ENCODE measurements at places on chromosomes 3 and 15.

DNA sequence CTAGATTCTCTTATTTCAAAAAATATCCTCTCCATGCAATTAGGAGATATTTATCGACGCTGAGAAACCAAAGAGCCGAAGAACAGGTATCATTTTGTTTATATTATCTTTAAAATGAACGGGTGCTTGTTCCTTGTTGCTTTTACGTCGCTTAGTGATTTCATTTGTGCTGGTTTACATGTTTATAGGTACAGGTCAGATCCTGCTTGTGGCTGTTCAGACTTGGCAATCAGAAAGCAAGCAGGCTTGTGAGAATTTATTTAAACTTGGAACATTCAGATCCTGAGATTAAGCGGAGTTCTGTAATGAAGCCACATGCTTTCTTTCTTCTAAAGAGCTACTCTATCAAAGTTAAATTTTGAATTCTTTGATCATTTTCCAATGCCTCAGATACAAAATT, 43.0 kb upstream of the ATP2C1 start:
- DNase-seq = peak; percentile 35

GRCh38 chr3:112681822-112682325, 40.9 kb upstream of the CCDC80 start:
- DNase-seq = peak; percentile 53

- DNase-seq = peak; percentile 73
Measured at GRCh38 chr3:150458001-150458400, 49.9 kb downstream of the TSC22D2 start.

DNA sequence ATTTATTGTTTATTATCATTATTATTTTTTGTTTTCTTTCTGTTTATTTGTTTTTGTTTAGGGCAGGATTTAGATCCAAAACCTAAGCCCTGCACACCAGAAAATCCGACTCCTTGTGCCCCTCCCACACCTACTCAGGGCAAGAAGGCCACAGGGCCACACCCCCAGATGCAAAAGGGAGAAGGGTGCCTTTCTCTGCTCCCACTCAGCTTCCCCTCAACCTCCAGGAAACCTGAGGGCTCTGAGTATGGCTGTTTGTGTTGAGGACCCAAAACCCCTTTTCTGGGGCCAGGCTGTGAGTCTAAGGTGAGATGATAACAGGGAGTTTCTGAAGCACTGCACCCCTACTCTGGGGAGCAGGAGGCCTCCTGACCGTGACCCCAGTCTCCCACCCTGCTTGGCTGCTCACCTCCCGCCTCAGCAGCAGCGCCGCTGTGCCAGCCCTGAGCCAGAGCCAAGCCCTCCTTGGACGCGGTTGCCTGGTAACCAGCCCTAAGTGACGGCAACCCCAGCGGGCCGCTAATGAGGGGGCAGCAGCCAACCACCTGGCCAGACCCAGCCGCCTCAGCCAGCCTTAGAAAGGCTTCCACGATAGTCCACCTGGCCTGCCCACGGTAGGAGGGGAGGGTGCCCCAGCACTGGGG, 6.4 kb upstream of the C15orf39 start:
- no peak for DNase-seq

DNA sequence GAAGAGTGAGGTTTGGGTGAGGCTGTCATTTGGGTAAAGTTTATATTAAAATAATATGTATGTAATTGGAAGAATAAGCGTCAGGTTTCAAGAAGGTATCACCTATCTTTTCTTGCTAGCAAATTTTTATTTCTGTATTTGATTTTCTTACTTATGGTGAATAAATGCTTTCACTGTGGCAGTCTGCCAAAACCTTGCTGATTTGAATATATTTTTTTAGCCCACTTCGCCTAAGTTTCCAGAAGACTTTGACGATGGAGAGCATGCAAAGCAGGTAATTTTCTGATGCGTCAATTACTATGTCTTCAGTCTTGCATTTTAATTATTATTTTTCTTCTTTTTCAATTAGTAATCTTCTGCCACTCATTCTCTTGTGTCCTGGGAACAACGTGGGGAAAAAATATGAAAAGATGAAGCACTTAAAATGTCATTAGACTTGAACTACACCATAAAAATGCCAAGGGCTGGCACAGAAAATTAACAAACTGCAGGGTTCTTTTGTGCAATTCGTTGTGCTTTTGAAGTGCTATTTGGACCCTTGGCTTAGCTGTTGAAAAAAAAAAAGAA, 40.4 kb downstream of the SRP14 start:
- DNase-seq = no peak

DNA sequence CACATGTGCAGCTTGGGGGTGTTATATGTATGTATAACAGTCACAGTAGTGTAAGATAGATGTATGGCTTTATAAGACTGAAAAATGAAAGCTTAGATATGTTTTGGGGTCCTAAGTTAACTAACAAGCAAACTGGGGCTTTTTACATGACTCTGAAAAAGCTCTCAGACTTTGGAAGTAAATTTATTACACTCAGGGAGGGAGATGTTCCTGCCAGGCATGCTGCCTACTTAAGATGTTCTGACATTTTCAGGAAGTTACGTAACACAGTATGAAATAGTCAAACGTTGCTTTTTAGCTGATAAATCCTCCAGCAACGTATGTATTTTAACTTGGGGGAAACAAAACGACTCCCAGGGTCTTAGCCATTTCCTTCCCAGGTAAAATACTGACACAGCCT, 1.7 kb upstream of the IFT57 start:
- DNase-seq = peak; percentile 81

- peak; percentile 57 for DNase-seq
Measured at GRCh38 chr3:45100981-45101407, 45.2 kb downstream of the CDCP1 start.

DNA sequence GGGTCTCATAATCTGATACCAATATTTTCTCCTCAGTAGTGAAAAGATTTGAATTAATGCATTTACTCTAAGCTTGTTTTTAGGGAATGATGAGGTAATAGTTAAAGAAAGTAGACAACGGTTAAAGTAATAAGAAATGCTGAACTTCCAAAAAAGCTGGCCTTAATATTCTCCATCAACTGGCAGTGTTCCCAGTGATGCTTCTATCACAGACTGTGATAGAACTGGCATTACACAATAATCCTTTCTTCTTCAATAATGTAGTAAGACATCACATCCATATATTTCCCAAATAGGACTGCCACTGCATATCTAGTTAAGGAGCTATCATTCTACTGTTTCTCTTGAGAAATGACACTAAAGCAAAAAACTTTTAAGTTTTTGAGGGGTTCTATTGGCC, 188.7 kb downstream of the IL5RA start:
- DNase-seq = no peak

- DNase-seq = no peak
Measured at GRCh38 chr3:34305266-34305665, 506.8 kb downstream of the PDCD6IP start.

GRCh38 chr3:21754839-21755238, 3.8 kb upstream of the ZNF385D start:
- no peak for DNase-seq

DNA sequence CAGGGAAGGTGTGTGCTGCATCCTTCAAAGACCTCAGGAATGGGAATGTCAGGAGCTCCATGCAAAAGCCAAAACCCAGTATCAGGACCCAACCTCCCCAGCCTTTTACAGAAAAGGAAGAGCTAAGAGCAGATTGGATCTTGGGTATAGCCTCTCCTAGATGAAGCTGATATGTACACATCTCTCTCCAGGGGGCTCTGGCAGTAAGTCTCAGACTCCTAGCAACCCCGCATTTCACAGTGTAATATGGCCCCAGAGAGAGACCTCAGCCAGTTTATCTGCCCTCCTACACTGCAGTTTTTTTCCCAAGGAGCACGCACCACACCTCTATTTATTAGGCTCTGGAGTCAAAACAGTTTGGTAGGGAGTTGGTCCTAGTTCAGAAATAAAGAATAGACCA, 88.2 kb downstream of the RBPMS2 start:
- DNase-seq = no peak

DNA sequence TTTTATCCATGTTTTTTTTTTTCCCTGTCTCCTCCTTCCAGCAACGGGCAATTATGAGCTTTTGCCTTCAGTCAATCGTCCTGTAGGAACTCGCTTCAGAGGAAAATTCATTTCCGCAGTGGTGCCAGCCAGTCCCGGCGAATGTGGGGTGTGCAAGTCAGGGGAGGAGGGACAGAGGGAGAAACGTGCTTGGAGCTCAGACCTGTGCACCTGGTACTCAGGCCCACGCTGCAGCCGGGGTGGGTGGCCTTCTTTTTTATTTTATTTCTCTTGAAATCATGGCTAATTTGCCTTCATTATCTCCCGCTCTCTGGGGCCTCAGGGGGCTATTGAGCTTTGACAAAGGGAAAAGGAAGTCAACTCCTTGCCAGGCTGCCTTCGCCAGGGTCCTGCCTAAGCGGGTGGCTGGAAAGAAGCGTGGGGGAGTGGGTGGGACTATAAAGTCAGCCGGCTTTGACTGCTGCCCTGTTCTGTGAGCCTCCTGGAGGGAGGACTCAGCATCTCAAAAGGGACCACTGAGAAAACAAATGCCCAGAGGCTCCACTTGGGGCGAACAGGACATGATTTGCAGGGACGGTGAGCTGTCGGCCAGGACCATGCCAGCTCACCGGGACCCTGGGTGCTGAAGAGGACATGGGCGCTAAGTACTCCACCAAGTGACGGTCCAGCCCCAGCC, 5.5 kb downstream of the GRIP2 start:
- no peak for DNase-seq

DNA sequence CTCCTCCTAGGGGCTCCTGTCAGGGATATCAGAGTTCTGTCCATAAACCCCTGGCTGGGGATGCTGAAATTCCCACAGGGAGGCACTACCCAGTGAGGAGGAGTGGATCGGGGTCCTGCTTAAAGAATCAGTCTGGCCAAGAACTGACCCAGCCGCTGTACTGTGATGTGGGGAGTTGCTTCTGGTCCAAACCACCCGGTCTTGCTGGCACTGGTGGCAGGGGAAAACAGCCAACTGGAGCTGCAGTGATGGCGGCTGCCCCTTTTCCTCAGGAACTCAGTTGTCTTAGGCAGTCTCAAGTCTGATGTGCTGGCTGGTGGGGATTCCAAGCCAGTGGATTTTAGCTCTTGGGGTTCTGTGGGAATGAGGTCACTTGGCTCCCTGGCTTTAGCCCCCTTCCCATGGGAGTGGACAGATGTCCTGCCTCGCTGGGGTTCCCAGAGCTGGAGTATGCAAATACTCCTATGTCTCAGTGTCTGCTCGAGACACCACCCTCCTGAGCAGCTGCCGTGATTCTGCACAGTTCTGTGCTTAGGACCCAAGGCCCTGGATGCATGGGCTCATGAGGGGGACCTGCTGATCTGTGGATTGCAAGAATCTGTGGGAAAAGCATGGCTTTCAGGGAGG, 97.1 kb downstream of the SLC25A26 start:
- DNase-seq = no peak

- DNase-seq = peak; percentile 80
Measured at GRCh38 chr3:192802957-192803899, 75.9 kb upstream of the FGF12 start.

DNA sequence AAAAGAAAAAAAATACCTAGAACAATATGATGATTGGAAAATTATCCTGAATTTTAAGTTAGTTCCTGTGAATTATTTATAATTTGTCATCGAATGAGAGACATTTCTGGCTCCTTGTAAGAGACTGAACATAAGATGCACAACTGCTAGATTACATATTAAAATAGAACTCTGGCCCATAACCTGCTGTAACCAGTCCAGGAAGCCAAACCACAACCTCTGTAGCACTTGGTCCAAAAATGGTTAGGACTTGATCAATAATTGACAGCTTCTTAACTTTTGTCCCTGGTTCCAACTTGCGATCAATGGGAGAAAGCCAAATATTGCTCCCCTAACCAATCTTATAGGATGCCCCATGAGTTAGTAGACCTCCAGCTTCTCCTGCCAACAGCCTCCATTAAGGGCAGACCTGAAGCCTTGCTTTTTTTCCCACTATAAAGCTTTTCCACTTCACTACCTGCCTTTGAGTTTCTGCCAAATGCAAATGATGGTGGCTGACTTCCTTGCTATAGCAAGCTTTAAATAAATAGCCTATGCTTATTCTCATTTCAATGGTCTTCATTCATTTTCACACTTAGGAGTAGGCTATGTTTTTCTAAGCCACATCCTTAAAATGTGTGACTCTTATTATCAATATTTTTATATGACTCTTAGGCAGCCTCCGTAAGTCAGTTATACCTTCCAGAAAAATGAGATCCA, 224.0 kb upstream of the ARHGEF26 start:
- no peak for DNase-seq

- DNase-seq = no peak
Measured at GRCh38 chr3:192570315-192570714, 157.0 kb downstream of the FGF12 start.

GRCh38 chr3:57864853-57865252, 108.7 kb downstream of the SLMAP start:
- peak; percentile 56 for DNase-seq

DNA sequence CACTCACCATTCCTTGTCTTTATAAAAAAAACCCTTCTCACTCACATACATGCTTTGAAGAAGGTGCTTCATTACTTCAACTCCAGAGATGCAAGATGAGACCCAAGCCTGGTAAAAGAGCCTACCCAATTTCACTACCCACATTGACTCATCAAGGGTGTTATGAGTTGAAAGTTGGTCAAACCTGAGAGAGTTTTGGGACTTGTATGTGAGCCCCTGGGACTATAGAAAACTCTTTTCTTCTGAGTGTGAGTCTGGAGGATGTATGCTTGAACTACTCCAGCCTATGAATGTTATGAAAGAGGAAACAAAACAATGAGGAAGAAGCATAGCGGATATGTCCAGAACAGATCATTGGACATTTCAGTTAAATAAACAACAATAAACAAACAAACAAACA, 106.5 kb upstream of the SATB1 start:
- no peak for DNase-seq

- DNase-seq = no peak
Measured at GRCh38 chr3:193563426-193563825, 8.7 kb upstream of the ATP13A4 start.

DNA sequence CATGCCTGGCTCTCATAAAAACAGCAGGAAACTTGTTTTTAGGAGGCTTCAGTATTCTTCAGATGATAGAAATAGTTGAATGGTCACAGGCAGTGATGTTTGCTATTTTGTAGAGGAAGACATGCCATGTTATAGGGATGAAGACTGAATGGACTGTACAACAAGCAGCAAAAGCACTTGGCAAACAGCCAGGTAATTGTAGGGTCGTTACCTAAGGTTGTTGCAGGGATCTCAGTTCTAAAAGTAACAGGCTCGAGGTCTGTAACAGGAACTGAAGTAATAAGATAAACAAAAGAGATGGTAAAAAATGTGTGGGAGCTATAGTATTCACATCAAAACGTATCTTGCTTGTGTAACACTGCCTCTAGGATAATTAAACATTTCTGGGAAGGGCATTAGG, 116.3 kb downstream of the TFG start:
- DNase-seq = peak; percentile 69

GRCh38 chr15:95131131-95131556, 899.8 kb downstream of the MCTP2 start:
- peak; percentile 88 for DNase-seq

DNA sequence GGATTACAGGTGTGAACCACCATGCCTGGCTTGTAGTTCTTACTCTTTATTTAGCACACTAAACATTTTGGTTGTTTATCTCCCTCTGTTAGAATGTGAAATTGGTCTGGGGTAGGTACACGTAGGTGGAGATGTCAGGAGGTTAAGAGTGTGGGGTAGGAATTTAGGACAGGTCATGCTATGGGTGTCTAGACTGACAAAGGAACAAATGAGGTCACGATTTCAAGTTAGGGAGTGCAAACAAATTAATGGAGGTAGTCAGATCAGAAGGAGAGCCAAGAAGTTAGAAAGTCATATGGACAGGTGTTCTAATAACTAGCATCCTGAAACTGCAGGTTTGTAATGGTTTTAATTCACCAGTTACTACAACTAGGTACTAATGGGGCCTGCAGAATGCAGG, 19.8 kb downstream of the CDV3 start:
- DNase-seq = no peak

- DNase-seq = no peak
Measured at GRCh38 chr3:67691207-67691606, 36.8 kb upstream of the SUCLG2 start.

GRCh38 chr15:70060214-70060992, 37.3 kb downstream of the TLE3 start:
- DNase-seq = no peak

Data from fibroblast of pulmonary artery (primary cell).